ENCODE measurements at places on chromosomes 7 and 10.

DNA sequence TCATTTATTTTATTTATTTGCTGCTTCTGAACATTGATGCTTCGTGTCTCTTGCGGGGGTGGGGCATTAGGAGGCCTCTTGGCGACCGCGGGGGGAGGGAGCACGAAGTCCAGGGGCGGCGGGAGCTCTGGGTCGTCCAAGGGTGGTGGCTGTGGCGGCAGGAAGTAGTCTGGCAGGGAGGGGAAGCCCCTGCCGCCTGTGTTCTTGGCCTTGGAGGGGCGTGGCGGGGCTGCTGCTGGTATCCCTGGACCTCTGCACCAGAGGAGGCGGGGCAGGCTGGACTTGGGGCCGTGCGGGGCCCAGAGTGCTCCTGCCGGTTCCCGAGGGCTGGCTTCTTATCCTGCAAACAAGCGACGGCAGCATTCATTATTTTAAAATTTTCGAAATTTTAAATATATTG is 70.5 kb upstream of the ABI1 start:
- DNase-seq, result peak; percentile 61

GRCh38 chr10:44391981-44392380 is 7.1 kb upstream of the CXCL12 start:
- DNase-seq, result no peak

DNA sequence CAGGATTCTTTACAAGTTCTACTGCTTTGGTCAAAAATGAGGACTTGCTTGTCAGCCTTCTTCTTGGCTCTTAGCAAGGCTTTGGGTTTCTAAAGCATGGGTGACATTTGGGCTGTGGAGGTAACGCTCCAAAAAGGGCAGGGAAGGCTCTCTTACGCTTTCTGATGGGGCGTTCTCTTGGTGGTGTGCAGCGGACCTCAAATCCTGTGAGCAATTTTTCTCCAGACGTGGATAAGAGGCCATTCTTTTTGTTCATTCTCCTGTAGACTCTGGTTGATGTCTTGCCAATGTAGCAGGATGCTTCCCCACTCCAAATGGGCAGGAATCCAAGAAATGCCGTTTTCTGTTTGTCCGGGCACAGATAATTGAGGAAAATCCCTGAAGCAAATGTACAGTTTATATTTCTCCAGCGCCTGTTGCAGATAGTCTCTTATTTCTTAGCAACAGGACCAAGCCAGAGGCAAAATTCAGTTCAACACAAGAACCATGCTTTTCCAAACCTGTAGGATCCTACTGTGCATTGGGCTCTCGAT is 138.4 kb upstream of the NFE2L3 start:
- DNase-seq, result no peak

DNA sequence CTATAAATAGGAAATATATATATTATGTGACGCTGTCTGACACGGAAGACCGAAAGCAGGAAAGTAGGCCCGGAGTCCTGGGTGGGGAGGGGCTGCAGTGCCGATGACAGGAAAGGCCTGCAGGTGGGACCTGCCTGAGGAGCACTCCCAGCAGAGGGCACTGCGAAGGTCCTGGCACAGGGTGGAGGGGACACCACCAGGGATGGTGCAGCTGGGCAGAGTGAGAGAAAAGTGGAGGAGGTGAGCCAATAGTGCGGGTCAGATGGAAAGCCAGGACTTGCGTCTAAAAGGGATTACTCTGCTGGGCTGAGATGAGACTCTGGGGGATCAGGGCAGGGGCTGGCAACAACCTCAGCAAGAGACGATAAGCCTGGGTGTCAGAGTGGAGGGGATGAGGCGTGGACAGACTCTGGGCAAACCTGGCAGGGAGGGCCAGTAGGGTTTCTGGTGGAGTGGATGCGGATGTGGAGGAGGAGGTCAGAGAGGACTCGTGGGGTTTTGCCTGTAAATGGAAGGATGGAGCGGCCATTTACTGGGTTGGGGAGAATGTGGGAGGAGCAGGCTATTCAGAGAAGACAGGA is 118.2 kb upstream of the ZNF746 start:
- DNase-seq, result no peak

GRCh38 chr10:122474131-122474818 is 12.9 kb downstream of the HTRA1 start:
- DNase-seq, result peak; percentile 68

DNA sequence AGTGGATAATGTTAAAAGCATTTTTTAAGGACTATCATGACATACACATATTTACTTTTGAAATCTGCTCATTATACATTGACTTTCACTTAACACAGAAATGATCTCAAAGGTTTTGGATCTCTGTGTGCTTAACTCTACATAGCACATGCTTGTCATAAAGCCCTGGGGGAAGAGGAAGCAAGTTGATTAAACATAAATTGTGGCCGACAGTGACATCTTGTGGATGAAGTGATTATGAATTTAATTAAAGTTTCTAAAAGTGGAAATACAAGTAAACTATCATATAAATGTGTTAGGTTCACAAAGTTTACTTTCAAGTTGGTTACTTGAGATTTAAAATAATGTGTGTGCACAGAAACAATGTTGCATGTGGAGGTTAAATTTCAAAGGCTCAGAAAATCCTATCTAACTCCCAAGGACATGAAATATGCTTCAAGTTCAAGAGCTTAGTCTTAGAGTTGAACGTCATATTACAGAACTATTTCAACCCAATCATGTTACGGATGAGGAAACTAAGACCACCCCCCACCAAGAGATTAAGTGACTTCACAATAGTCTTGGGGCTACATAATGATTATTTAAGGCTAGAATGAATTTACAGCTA is 1247.8 kb downstream of the GATA3 start:
- DNase-seq, result peak; percentile 86

GRCh38 chr7:117645481-117646165 is 165.8 kb downstream of the CFTR start:
- DNase-seq, result no peak

DNA sequence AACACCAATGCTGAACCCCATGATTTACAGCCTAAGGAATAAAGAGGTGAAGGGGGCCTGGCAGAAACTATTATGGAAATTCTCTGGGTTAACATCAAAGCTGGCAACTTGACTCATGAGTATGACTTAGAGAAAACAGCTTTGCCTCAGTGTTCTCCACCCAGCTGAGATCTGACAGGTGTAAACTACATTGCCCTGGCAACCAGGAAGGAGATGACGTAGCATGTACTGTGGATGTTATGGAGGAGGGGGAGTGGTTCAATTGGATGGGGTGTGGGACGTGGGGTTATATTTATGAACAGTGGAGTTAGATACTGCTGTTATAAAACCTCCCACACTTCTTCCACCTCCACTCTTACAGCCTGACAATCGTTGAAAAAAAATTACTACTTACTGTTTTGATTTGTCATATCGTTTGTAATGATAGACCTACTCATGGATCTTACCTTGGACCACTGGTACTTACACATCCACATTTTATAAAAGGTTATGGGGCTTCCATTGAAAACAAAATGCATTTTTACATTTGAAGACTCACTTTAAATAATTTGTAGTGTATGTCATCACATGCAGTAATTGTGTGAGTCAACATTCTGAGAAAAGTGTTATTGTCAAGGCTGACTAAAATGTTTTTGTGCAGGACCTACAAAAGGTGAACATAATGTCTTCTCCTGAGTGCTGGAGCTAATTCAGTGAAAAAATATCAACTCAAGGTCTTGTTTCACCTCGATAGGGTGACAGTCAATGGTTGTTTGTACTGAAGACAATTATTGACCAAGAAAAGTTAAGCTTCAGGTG is 6.4 kb downstream of the OR2F1 start:
- no peak for DNase-seq

GRCh38 chr10:27242473-27242950 is 1.9 kb upstream of the ACBD5 start:
- DNase-seq, result no peak

GRCh38 chr7:40873248-40873647 is 738.4 kb downstream of the SUGCT start:
- DNase-seq, result no peak

- no peak for DNase-seq
Measured at GRCh38 chr7:77245015-77245755, 45.6 kb upstream of the FGL2 start.

- DNase-seq, result peak; percentile 72
Measured at GRCh38 chr7:101814991-101815825, 2.2 kb upstream of the CUX1 start.

Measured in hematopoietic multipotent progenitor cell treated with erythropoietin and hydrocortisone succinate and interleukin-3 and kit ligand, for 4 days (in vitro differentiated cells).